Karpas-422 (cell line): ENCODE measurements at places on chromosomes 1 and 21. TPM values are rescaled to one million over a fixed set of nuclear protein-coding genes. Genes with fewer than 3 reads are reported as not detected.

WDR64 gene
- not detected in 2 replicates for total RNA-seq

SEC16B gene
- 0.11 TPM in 1 of 2 replicates, not detected in the other for total RNA-seq

EFNA3 gene
- total RNA-seq: 12.2 and 15.7 TPM in 2 replicates

DENND2C gene
- 0.11 and 0.60 TPM in 2 replicates for total RNA-seq

AMY2B gene
- 5.3 and 10.8 TPM in 2 replicates for total RNA-seq

MIXL1 gene
- total RNA-seq: 9.2 and 20.8 TPM in 2 replicates

RFX5 gene
- 101 and 159 TPM in 2 replicates for total RNA-seq

AGPAT3 gene
- 29.0 and 42.2 TPM in 2 replicates for total RNA-seq

TNFRSF18 gene
- 0.30 and 0.90 TPM in 2 replicates for total RNA-seq

SYNC gene
- not detected in 2 replicates for total RNA-seq

NHLH1 gene
- 0.48 TPM in 1 of 2 replicates, not detected in the other for total RNA-seq

ZNF436 gene
- 6.4 and 7.4 TPM in 2 replicates for total RNA-seq

LIN28A gene
- total RNA-seq: 0.04 TPM in 1 of 2 replicates, not detected in the other

RORC gene
- not detected in 2 replicates for total RNA-seq

RIIAD1 gene
- not detected in 2 replicates for total RNA-seq

- no peak for DNase-seq
These were observed 24.5 kb upstream of the PPP2R5A start for GRCh38 chr1:212260557-212261355.

GRCh38 chr1:93206567-93206954, 26.0 kb downstream of the CCDC18 start:
- no peak for DNase-seq

GRCh38 chr1:228314658-228315483, 91.8 kb downstream of the TRIM11 start:
- DNase-seq: no peak

DNA sequence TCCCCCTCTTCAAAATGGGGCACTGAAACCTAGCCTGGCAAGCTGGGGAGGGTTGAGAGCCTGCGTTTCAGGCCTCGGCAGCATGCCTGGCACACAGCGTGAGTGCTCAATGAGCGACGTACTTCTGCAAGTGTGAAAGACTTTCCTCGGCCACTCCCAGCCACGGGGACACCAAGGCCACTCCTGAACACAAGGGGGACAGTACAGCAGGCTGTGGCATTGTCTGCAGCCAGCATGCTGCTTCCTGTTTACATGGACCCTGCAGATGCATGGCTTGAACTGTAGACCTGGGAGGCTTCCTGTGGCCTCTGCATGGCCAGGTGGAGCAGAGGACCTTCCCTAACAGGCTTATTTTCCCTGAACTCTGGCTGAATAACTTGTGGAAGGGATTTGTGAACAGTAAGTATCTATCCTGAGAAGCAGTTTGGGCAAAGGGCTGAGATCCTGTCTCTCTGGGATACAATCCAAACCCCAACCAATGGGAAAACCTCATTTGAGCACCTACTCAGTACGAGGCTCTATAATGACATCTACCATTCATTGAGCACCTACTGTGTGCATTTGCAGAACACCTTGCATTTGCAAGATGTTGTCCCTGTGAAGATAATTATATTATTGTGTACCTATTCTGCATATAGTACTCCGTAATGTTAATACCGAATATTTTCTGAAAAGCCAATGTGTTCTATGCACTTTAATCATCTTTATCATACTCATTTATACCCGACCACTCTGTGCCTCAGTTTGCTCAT, 9.9 kb upstream of the HSPG2 start:
- DNase-seq: no peak

- no peak for DNase-seq
These were observed 808 bp downstream of the C1orf116 start for GRCh38 chr1:207031632-207032264.

DNA sequence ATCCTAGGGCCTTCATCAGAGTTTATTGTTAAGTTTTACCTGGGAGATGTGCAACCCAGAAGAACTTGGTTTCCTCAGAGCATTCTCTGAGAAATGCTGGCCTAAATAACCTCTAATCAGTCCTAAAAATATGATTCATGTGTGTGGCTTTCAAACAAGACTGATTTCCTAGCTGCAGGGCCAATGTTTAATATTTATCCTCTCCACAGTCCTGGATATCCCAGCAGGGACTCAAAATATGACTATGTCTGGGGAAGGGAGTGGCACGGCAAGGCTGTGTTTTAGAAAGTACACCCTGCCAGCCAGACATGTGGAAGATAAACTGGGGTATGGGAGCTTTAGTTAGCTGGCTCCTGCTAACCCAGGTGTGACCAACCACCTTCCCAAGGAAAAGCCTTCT, 26.3 kb downstream of the PLPP3 start:
- no peak for DNase-seq

DNA sequence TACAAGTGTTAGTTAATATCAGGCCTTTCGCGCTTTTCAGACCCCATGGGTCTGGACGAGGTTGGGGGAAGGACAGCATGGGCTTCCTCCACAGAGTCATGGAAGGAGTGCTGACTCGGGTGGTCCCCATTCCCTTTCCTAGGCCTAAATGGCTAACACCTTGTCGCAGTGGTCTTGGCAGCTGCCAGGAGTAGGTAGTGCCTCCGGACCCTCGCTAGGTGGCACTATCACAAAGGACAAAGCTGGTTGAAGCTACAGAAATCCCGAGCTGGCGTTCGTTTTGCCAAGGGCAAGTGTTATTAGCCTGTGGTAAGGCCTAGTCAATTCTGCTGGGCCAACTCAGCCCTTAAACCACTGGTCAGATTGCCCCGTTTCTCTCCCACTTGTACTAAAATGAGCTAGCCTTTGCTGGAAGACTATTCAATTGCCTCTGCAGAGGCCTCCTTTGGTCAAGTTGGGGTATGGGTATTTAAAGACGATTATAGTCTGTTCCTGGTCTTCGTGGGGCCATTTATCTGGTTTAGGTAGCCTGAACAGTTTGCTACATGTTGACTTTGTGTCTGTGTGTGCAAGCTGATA, 1.1 kb upstream of the UBE2Q1 start:
- peak; percentile 94 for DNase-seq

GRCh38 chr1:179048339-179049124, 22.8 kb downstream of the FAM20B start:
- peak; percentile 25 for DNase-seq

- DNase-seq: no peak
These were observed 42.1 kb upstream of the ATP2B4 start for GRCh38 chr1:203584507-203584906.

GRCh38 chr1:6124341-6124740, 55.8 kb downstream of the CHD5 start:
- no peak for DNase-seq

DNA sequence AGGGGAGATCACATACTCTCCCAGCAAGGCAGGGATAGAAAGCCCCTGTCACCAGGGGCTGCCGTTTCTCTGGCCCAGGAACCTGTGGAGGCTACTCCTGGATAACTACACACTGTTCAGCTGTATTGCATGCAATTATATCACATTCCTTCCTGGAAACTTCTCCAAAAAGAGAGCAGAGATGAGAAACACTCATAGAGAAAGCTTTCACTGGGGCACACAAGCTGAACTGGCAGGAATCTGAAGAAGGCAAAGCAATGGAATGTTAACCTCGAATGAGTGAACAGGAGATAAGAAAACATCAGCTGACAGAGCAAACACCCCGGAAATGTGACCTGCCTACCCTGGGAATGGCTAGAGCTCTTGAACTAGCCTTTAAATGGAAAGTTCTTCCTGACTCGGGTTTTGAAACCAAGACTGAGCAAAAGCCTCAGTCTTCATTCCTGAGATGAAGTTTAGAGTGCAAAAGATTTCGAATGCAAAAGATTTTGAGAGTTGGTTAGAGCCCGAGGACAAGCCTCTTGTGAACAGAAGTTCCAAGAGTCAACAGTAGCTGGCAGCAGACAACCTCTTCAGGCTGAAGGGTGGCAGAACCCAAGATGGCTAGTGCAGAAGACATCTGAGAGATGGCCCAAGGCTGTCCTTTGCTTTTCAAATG, 32.3 kb downstream of the CCN1 start:
- DNase-seq: peak; percentile 67

DNA sequence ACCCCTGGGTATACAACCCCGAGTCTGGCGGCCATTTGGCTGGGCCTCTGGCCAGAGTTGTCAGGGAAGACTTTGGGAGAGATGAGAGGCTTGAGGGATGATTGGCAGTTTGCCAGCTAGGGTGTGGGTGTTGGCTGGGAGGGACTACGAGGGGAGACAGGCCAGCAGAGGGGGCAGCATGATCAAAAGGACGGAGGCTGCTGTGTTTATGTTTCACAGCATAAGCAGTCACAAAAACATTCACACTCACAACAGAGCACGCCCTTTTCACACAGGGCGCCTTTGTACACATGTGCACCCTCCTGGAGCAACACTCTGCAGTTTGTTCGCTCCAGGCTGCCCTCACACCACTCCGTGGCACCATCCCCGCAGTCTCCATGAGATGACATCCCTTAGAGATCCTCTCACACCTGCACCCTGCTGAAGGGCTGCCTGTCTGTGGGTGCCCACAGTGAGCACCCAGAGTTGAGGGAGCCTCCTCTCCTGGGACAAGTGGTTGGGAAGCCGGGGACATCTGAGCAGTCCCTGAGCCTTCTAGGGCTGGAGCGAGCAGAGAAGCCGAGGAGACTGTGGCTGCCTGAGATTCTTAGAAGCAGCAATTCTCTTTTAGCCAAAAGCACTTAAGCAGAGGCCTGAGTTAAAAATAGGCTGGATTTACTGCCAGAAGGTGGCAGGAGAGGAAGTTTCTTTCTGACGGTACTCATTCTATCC, 15.4 kb downstream of the EFNA3 start:
- peak; percentile 63 for DNase-seq

DNA sequence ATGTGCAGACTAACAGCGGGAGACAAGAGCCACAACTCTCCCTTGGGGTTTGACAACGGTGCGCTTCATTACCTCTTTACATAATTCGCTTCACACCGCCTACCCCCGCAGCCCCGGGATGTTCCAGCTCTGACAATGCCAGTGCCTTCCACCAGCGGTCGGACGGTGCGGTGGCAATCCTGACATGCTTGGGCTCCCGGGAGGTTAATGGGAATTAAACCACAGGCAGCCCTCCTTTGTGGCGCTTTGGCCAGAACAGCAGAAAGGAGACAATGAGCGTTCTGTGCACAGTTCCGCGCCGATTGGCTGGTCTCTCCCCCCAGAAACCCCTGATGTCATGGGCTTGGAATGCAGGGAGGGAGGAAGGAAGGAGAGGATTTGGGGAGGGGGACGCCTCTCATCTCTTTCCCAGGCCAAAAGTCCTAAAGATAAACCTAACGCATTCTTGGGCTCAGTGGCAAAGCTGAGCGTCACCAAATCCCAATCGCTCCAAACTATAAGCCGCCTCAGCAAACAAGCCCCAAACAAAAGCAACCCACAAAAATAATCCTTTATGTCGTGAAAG, 1.3 kb downstream of the CNN3 start:
- DNase-seq: peak; percentile 70

DNA sequence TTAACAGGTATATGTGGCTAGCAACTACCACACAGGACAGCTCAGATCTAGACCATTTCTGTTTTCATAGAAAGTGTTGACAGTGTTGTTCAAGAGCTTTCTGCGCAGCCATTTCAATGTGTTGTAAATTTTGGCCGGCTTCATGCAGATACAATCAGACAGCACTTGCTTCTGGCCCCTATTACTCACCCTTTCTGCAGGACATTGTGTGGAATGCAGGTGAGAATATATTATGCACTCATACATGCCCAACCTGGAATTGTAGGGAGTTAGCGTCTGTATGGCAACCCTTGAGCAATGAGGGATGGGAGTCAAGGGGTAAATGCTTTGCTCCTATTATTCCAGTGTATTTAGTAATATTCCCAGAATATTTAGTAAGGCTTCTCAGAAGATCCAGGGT, 180.9 kb upstream of the PLXNA2 start:
- DNase-seq: no peak

- peak; percentile 2 for DNase-seq
These were observed 205.3 kb downstream of the PBX1 start for GRCh38 chr1:164764333-164764732.

GRCh38 chr1:53669621-53670191, 69.3 kb downstream of the GLIS1 start:
- DNase-seq: no peak

DNA sequence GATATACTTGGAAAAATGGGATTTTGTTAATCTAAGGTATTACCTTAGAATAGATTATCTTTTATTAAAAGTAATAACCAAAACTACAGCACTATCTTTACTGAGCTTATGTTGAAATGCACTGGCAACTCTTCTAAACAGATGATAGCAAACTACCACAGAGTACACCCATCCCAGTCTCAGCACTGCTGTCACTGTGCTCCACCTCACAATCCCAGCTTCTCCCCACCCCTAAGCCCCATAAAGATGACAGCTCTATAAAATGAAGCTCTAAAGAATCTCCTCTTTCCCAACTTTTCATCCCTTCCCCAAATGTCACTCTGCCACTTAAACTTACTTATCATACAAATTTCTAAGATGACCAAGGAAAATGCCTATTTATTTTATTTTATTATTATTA, 6.4 kb downstream of the DSTYK start:
- no peak for DNase-seq

- no peak for DNase-seq
These were observed 941 bp downstream of the ARNT start for GRCh38 chr1:150875197-150876118.
